Stimulated activated CD8-positive, alpha-beta memory T cell treated with anti-CD3 and anti-CD28 coated beads, Interleukin-7, amount 100 ng/mL, for 24 hours (primary cell): ENCODE measurements at places on chromosomes 7 and 10.

GRCh38 chr10:30182191-30183054 is 123.0 kb upstream of the JCAD start:
- DNase-seq = no peak

GRCh38 chr7:23529262-23529859 is 2.4 kb downstream of the TRA2A start:
- DNase-seq = no peak

GRCh38 chr10:119023553-119023868 is 6.0 kb upstream of the NANOS1 start:
- no peak for DNase-seq

DNA sequence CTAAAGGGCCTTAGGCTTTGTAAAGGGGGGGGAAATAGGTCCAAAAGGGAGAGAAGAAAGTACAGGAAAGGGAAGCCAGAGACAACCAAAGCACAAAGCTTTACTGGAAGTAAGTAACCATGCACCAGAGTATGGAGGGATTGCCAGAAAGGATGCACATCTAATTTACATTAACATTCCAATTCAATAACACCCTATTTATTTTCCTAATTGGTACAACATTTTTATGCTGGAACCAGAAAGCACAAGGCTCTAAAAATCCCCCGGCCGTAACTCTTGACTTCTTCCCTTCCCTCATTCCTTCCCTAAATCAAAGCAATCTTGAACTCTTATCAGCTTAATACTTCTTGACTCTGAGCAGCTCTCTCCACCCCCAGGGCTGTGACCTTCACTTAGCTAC is 400.0 kb upstream of the CELF2 start:
- DNase-seq = no peak

GRCh38 chr10:93462881-93463280 is 19.3 kb downstream of the MYOF start:
- DNase-seq = no peak

DNA sequence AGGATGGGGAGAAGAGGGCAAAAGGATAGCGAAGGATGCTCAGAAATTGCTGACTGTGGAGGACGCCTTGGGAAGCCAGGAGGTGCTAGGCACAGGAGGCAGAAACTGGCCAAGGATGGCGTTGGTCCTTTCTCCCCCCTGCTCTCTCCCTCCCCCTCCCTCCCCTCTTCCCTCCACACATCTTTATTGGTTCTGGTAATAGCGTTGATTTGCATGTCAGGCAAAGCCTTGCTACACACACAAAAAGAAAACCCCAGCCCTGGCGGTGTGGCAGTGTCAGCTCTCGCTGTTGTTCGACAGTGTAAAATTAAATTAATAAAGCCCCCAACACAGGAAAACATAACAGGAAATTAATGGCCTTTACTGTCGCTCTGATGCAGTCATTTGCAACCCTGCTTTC is 47.2 kb downstream of the PAX2 start:
- DNase-seq = no peak

- DNase-seq = no peak
Measured at GRCh38 chr10:117761695-117762094, 219.1 kb downstream of the EMX2 start.

- DNase-seq = no peak
Measured at GRCh38 chr10:108797573-108797972, 1125.7 kb downstream of the XPNPEP1 start.
